ENCODE measurements at places on chromosomes 1 and 21.

DNA sequence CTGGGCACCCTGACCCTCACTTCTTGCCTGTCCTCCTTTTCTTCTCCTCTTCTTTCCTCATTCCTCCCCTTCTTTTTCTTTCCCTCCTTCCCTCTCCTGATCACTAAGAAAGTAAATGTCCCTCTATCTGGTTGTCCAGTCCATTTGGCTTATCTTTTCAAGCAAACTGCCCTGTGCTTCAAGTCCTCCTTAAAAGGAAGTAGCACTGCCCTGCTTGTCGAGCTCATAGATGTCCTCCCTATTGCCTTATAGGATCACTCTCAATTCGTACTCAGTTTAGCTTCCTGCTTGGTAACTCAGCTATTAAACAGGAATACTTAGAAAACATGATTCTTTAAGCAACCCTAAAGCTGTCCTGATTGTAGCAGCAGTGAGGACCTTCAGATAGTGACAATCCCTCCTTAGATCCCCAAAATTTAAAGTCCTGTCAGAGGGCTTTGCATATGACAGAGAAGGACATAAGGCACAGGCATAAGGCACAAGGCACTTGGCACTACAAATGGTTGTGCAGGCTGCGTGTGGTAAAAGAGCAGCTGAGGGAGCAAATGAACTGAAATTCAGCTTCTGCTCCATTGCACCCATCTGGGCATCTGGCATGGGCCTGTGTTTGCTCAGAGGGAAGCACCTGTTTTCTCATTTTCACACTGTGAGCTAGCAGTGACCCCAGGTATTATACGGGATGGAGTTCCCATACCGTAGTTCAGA is 26.1 kb upstream of the SLAMF6 start:
- no peak for DNase-seq

DNA sequence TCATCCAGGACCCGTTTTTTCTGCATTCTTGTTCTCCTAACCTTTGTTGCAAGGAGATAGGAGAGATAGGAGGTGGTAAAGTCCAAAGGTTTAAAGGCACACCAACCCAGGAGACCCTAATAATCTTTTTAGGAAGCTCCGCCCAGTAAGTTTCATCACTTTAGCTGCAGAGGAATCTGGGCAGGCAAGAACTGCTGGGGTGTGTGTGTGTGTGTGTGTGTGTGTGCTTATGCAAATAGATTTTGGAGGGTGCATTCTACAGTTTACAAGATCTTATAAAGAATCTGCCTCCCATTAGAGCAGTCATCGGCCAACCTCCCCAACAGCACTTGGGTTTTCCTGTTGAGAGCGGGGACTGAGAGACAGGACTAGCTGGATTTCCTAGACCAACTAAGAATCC is 3.9 kb upstream of the IL10 start:
- DNase-seq, result no peak

DNA sequence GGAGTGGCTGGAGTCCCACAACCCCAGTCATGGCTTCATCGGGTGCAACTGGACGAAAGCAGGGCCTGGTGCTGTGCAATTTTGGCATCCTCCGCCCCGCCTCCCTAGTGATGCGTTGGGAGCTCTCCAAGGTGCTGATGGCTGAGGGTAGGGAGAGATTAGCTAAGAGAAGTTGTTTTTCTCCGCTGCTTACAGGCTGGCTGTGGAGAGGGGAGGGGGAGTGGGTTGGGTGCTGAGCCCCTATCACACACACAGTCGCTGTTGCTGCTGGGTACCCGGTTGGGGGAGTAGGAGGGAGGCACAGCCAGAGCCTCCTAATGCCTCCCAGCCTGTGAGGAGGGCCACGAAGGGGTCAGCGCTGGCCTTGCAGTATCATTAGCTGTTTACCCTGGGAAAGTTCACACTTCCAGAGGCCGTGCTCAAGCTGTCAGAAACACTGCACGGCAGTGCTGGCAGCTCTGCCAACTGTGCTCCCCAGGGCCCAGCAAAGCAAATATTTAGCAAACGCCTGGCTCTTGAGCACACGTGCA is 110.0 kb downstream of the GRIK3 start:
- DNase-seq, result no peak

- DNase-seq, result no peak
Observed at GRCh38 chr1:107648071-107648470, 316.9 kb downstream of the VAV3 start.

Data from NCI-H1436 treated with DMSO at 0.1 percent for 48 hours (cell line).